ENCODE measurements at places on chromosomes 3 and 15.
A peak's percentile ranks its signal among the peaks of the same experiment; 100 is the strongest.

- DNase-seq: no peak
These were observed 238.4 kb upstream of the CTDSPL start for GRCh38 chr3:37622999-37623883.

DNA sequence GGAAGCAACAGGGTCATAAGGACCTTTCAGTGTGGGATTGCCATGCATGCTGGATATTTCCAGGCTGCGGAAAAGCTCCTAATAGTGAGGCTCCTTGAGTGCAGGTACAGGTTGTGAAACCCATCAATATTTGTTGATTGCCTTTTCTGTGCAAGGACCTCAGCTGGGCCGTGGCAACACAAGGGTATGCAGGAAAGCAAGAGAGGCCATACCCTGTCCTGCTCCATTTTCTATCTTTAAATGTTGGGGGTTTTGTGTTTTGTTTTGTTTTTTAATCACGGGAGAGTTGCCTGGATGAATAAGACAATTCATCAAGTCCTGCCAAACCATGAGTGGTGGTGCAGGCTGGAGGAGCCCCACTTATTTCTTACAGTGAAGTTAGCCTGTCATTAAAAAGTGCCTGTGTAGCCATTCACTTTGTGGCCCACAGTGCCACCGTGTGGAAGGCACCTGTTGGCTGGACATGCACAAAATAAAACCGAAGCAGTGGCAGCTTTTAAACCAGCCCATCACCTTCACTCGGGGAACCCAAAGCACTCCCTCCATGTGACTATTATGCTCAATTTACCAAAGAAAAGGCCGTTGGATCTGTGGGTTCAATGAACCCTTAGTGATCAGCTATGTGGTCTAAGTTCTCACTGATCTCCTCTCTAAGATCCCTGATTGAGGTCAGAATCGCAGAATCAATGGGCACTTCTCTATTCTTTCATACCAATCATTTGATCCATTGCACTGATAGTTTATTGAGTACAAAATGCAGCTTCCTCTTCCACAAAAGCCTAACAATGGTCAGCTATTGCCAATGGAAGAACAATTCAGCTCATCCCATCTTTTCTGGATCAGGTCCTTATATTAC is 42.2 kb downstream of the CLDN18 start:
- DNase-seq: no peak

DNA sequence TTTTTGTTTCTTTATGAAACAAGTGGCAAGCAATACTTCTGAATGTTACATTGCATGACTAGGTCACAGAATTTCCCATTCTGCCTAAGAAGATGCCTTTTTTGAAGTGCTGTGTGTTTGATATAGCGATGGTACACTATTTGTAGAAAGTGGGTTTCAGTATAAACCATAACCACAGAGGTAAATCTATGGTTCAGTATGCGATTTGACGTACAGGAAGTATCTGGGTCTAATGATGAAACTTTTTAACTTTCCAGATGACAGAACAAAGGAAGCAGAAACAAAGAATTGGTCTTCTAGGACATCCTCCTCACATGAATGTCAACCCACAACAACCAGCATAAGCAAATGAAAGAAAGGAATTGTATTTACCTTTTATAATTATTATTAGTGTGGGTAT is 133.4 kb upstream of the BHLHE40 start:
- no peak for DNase-seq

- no peak for DNase-seq
These were observed 90.3 kb downstream of the PLXNA1 start for GRCh38 chr3:127072971-127073783.

DNA sequence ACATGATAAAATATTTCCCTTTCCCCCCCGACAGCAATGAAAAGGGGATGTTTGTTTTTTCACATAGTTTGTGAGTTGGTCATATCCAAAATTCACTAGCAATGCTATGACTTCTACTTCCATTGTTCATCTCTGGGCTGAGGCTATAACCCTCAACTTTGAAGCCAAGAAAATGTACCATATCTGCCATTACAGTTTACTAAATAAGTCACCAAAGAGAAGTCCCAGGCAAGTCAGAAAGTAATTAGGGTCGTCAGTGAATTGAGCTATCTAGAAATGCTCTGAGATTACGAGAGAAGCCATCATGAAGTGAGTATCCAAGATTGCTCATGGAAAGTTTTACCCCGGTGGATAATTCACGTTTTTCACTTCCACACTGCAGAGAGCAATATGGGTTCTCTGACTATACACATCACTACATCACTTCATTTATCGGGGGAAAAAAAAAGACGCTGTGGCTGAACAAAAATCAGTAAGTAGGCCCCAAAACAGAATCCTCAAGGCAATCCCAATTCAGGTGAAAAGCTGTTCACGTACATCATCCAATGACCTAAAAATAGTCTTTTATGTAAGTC is 1.4 kb downstream of the PEAK1 start:
- no peak for DNase-seq

DNA sequence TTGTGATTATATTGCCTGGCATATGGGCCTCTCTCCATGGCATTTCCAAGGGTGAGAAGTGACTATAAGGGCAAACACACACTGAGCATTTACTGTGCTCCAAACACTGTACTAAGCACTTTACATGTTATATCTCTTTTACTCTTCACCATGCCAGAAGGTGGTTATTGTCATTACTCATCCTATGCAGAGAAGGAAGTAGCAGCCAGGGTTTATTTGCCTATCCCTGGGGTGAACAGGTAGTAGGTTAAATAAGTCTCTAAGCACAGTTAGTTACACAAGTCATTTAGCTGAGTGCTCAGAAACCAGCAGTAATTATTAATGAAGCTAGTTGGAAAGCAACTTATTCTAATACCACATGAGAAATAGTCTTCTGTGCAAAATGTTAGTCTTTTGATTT is 109.9 kb upstream of the SYNPR start:
- DNase-seq: no peak

- DNase-seq: no peak
These were observed 391.3 kb upstream of the TPRG1 start for GRCh38 chr3:188780193-188781147.

- no peak for DNase-seq
These were observed 16.7 kb downstream of the HCN4 start for GRCh38 chr15:73352082-73352481.

GRCh38 chr3:173007079-173007723 is 133.8 kb downstream of the SPATA16 start:
- no peak for DNase-seq

DNA sequence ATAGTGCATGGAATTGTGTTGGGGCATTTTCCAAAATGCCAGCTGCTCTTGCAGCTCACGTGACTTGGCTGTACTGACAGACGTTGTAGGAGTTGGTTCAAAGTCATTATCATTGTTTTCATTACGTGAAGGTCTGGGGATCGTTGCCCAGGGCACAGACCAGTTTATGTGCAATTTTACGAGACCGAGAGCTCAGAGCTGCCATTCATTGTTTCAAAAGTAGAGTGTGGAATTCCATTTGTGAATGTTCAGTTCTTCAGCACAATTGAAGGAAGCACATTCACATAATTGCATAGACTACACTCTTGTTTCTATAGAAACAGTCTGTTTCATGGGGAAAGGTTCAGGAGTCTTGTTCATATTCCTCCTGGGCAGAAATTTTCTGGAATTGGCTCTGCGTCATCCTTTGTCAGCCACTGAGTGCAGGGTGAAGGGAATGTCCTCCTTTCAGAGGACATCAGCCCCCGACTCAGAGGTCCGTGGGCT is 54.5 kb downstream of the GABRG3 start:
- no peak for DNase-seq

DNA sequence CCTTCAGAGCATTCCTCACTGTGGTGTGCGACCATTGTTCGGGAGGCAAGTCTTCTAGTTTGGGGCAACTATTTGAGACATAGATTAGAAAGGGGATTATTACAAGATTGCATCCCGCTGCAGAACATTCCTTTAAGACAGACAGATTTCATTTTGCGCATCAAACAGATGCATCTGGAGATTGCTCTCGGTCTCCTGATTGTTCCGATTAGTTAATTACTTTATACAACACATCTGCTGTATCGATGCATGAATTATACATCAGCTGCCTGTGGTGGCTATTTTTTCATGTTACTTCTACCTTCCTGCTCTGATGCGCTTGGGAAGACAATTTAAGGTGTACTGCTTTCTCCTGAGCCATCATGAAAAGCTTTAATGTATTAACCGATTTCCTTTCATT is 10.0 kb downstream of the SATB1 start:
- DNase-seq: no peak

GRCh38 chr15:37097144-37097919 is 3.0 kb downstream of the MEIS2 start:
- no peak for DNase-seq

DNA sequence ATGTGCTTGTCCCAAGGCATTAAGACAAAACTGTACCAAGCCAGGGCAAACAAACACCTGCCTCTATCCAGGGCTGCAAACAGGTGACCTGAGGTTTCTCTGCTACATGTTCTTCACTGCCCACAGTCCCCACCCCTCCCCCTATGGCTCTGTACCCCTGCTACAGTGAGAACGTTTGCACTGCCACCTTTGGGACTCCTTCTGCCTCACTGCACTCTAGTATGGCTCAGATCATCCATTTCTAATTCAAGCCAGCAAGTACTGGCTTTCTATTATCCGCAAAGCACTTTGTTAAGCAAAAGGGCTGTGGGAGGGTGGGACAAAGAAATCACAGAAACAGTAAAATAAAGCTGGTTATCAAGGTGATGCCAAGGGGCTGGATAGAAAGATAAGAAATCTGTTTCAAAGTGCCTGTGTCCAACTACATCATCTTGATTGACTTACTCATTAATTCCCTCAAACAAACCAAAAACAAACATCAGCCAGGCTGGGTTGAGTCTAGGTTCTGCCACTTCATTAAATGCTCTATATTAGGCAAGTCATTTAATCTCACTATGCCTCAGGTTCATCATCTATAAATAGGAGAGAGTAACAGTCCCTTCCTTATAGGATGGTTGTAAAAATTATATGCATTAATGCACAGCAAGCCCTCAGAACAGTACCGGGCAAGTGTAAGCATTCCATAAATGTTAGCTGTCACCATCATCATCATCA is 95.3 kb downstream of the PDZRN3 start:
- no peak for DNase-seq

DNA sequence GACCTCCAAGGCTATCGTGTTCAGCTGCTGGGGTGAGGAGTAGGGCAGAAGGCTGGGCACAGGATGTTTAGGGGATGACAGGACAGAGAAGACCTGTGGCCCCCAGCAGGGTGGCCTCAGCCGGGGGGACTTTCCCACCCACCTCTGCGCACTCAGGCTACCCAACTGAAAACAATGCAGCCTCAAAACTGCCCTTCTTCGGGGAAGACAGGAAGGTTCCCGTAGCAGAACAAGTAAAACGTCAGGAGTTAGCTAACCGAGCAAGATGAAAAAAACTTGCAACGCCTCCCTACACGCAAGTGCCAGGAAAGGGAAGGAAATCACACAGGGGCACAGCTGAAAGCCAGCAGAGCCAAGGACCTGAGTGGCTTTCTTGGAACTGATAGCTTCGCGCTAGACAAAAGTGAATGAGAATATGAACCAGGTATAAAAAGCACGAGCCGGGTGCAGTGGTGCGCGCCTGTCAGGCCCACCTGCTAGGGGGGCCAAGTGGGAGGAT is 38.4 kb upstream of the FURIN start:
- DNase-seq: no peak

DNA sequence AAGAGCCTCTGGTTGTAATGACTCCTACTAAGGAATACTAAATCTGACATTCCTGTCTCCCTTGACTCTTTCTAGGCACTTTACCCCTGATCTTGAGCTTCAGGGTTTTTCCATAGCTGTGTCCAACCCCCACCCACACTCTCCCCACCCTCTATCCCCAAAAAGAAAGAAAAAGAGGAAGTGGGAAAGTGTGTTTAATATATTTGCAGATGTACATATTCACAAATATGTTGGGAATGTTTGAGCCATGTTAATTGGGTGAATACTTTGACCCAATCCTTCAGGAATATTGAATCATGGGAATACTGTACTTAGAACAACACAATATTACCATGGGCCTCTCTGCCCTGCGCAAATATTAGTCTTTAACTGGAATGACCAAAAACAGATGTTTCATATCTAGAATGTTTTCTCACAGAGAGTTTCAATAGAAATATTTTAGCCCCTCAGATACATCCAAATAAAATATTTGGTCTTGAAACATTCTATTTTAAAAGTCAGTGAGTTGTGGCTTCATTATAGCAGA is 19.8 kb upstream of the PFN2 start:
- no peak for DNase-seq

GRCh38 chr3:176561826-176562225 is 635.5 kb downstream of the TBL1XR1 start:
- no peak for DNase-seq

DNA sequence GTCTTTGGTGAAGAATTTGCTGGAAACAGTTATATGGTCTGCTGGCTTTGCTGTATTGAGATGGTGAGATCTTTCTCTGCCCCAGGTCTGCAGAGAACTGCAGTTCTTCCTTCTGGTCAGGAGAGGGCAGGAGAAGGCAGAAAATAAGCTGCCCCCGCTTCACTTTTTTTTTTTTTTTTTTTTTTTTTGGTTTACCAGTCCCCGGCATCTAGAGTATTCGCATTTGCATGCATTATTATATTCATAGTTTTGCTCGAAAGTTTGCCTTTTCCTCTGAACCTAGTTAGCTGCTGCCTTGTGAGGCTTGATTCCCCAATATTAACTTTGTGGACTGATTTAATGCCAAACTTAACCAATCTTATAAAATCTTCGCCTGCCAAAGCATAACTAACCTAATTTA is 10.6 kb upstream of the PARL start:
- DNase-seq: peak; percentile 58

- peak; percentile 74 for DNase-seq
These were observed 286.7 kb upstream of the TGFBR2 start for GRCh38 chr3:30319713-30320112.

GRCh38 chr3:11288786-11289637 is 16.8 kb downstream of the ATG7 start:
- peak; percentile 86 for DNase-seq

- DNase-seq: no peak
These were observed 3.9 kb downstream of the MEGF11 start for GRCh38 chr15:66249605-66250174.

Measured in SW 1271 (cell line).